Right ventricle myocardium superior (tissue), 1 donor: ENCODE measurements at places on chromosomes 12 and 14.

- DNase-seq, result no peak
These were observed 11.0 kb downstream of the MDM1 start for GRCh38 chr12:68321140-68321539.

- no peak for DNase-seq
These were observed 29.2 kb upstream of the CRY1 start for GRCh38 chr12:107122452-107122958.

GRCh38 chr14:74464785-74465184, 28.3 kb downstream of the NPC2 start:
- DNase-seq, result no peak

- no peak for DNase-seq
These were observed 63.7 kb upstream of the PZP start for GRCh38 chr12:9271875-9272274.

GRCh38 chr14:53599221-53599945, 357.2 kb downstream of the BMP4 start:
- DNase-seq, result no peak
